Activated CD8-positive, alpha-beta memory T cell treated with anti-CD3 and anti-CD28 coated beads for 48 hours (primary cell): ENCODE measurements at places on chromosomes 1 and 21.

DNA sequence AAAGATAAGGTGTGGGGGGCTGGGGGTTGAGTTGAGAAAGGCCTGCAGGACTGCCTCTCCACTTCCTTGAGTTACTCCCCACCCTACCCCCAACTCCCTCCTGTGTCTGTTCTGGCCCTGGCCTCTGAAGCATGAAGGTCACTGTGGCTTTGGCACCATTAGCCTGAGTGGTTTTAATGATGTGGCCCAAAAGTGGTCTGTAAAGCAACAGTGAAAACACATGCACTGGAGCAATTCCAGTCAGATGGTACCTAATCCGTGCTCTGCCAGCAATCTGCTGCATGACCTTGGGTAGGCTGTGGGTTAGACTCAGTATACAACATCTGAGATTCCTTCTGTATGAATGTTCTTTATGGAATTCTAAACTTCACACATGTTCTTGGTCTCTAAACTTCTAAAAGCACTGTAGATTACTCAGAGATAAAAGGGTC, 86.5 kb upstream of the ATP1A1 start:
- DNase-seq: no peak

DNA sequence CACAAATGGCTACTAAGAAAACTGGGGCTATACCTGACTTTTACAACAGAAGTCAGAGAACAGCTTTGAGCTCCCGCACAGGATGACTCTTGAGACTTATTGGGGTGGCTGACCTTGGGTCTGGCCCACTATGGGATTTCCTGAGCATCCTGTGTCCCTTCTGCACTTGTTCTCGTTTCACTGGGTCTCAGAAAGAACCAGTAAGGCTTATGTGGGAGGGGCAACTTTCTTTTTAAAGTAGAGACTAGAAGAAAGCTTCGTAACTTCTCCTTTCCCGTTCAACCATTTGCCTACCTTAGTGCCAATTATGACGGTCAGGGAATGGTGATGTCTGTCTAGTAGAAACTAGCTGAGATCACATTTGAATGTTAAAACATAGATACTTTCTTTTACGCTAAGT, 59.5 kb upstream of the C1orf105 start:
- DNase-seq: no peak

DNA sequence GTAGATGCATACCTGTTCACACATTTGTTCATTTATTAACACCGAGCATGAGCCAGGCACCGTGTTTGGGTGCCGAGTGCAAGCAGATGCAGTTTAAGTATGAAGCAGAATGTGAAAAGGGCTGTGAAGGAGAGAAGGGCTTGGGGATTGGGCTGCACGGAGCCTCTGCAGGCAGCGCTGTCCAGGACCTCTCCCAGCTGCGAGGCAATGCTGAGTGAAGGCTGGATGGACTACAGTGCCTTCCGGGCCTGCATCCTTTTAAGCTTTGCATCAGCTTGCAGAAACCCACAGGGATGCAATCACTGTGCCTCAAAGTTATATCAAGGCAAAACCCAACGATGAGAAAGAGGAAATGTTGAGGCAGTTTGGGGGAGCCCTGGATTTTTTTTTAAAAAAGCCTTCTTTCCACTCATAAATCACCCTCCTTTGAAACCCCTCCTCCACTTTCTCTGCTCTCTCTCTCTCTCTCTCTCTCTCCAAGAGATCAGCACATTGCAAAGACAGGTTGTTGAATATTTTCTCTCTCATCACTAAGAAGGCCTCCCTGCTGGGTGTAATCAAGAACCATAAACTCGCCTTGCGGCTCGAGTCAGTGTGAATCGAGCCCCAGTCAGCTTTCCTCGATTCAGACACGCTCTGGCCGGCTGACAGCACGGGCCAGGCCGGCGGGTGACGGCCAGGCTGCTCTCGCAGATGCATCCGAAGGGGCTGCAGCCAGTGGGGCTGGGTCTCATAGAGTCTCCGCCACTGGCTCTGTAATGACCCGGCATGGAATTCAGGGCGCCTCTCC, 89.2 kb upstream of the POU3F1 start:
- DNase-seq: no peak

DNA sequence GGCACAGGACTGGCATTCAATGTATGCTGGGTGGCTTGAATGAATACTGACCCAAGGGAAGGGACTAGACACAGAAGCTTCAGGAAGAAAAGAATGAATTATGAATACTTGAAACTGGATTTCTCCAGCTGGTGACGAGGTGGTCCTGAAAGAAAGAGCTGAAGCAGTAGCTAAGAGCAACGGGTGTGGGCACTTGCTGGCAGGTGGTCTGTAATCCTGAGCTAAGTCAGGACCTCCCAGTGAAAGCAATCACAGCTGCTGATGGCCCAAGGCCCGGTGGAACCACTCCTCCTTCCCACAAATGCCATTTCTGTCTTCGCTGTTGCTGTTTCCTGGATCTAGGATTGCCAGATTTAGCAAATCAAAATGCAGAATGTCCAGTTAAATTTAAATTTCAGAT, 47.0 kb downstream of the NEK2 start:
- DNase-seq: no peak

DNA sequence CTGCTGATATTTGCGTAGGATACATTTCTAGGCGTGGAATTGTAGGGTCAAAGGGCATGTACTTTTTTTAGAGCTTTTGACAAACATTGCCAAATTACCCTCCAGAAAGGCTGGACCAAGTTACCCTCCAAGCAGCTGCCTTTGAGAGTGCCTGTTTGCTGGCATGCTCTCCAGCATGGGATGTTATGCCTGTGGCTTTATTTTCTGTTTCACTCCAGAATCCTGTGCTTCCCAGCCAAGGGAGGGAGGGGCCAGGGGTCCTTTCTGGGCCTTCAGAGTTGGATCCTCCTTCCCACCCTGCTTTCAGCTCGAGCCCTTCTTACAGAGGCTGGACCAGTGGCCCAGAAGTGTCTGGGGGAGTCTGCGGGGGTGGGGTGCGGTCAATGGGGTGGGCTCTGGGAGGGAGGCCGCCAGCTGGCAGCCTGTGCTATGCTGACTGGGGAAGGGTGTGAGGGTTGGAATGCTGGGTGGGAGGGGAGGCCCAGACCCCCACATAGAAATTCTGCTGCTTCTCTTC, 81.2 kb downstream of the EPHB2 start:
- no peak for DNase-seq

- no peak for DNase-seq
Observed at GRCh38 chr1:71787699-71788098, 494.6 kb downstream of the NEGR1 start.

DNA sequence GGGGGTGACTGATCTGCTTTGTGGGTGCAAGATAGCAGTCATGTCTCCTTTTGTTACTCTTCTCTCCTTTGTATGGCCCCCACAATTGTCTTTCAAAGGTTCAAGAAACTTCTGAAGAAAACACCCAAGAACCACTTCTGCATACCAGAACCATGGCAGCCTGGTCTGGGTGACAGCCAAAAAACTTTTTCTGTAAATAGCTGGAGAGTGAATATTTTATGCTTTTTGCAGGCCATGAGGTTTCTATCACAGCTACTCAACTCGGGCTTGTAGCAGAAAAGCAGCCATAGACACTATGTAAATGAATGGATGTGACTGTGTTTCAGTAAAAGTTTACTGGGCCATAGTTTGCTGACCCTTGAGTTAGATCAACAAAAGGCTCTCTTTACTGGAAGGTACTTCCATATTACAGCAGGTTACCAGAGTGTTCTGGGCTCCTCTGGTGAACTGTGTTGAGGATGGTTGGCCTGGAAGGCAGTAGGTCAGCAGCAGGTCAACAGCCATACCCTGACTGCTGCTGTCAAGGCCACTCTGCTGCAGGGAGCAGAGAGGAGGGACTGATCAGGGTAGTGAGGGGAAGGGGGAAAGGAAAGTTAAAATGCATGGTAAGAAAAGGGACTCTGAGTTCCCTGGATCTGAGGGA, 116.4 kb downstream of the GDAP2 start:
- DNase-seq: no peak

DNA sequence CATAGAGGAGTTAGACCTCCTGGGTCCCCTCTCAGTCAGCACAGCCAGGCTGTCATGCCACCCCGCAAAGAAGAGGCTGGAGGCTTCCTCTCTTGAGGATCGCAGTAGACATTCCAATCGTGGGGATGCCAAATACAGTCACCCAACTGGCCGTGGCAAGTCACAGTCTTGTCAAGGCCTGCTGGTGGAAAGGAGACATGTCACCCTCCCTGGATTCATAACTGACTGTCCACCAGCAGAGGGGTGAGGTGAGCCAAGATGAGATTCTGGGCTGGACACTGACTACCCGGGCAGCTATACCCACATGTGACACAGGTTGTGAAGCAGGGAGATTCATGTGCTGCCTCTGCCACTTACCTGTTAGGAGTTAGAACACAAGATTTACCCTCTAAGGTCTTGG, 123.5 kb upstream of the NGF start:
- no peak for DNase-seq

- no peak for DNase-seq
Observed at GRCh38 chr1:94339206-94339927, 78.8 kb upstream of the ABCD3 start.

- no peak for DNase-seq
Observed at GRCh38 chr1:209883341-209883971, 54.6 kb upstream of the SYT14 start.

DNA sequence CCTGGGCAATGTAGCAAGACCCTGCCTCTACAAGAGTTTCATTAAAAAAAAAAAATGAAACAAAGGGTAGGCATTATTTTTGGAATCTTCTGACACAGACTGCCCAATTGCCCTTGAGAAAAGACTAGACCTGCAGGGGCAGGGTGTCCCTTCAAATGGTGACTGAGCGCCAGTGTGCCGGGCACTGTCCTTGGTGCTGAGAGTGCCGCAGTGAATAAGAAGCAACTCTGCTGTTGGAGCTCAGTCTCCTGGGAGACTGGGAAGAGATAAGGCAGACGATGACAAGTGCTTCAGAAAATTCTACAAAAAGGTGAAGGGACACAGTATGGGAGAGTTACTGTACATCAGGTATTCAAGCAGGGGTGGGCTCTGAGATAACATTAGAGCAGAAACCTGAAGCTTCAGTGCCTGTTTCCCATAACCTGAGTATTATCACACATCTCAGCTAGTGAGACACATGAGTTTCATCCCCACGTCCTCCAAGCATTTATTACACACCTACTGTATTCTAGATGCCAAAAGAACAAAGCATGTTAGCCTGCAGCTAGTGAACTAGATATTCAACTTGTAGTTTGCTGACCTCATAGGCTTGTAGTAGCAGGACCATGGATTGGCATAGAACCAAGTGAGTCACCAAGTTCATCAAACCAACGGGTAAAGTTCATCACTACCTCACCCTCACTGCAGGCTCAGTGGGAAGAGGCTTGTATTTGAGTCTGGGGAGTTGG, 18.4 kb upstream of the RPL11 start:
- no peak for DNase-seq

DNA sequence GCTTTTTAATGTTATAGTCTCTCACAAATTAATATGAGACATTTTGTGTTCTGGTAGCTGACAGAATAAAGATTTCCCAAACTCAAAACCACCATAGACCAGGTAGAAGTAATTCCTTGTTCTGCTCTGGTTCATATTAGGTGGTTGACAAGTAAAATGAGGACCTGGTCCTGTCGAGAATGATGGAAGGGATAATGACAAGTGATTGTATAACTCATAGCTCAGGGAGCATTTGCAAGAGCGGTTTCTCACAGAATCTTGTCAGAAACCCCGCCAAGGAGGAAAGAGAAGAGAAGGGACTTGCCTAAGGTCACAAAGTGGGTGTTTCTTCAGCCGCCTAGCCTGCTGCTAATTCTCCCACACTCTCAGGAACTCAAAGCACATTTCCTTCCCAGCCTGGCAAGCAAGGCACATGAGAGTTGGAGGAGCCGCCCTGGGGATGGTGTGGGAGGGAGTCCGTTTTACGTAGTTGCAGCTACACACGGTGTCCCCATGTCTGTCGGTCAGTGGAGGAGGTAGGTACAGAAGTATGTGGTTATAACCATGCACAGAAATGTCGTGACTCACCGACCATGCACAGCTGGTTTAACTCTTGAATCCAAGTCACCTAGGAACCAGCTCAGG, 46.5 kb downstream of the SAMD13 start:
- DNase-seq: no peak

- no peak for DNase-seq
Observed at GRCh38 chr1:21175324-21175669, 1.4 kb downstream of the EIF4G3 start.

- DNase-seq: no peak
Observed at GRCh38 chr1:83641796-83642443, 357.0 kb downstream of the TTLL7 start.

DNA sequence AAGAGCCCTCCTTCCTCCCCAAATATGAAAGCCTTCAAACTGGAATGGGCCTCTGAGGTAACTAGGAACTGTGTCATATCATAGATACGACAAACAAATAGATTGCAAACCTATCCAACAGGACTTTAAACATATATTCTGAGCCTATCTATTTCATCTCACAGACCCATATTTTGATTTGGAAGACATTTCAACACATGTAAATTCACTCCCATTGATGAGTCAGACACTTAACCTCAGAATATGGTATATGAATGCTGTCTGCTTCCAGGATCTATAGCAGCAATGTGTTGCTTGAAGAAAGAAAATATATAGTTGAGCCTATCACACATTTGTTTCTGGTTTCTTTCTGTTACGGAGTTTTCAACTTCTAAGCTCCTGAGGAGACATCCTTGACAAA, 221.9 kb upstream of the SAMSN1 start:
- DNase-seq: no peak

GRCh38 chr1:110087812-110088738, 17.6 kb upstream of the ALX3 start:
- DNase-seq: no peak

DNA sequence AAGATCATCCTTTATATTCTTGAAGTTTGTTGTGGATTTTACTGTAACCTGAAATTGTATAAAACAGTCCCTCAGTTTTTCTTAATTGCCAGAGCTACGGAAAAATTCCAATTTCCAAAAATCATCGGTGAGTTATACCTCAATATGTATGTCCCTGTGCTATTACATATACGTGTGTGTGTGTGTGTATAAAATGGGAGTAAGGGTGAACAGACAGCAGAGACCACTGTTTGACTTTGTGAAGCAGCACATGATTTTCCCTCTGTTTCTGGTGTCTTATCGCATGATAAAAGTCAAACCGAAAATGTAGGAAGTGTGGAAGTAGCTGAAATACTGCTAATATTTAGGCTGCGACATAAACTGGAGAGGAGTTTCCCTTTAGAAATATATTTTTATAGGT, 1.2 kb downstream of the OR2T1 start:
- DNase-seq: no peak

DNA sequence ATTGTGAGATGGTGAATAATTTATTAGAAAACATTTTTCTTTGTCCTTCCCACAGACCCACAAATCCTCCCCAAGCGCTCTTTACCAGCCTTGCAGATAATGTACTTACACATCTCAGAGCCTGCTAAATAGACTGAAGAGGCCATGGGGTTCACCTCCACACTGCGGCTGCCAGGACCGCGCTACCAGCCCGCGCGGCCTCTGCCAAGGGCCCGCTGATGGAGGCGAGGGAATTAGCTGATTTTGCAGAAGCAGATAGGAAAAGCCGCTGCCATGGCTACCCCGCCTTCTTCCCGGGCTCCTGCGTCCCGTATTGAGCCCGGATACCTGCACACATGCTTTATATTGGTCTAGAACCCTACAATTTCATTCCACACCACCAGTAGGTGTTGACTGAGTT, 248.0 kb upstream of the FOXD3 start:
- no peak for DNase-seq
